ENCODE measurements at places on chromosomes 6 and 20. TPM values are rescaled to one million over a fixed set of nuclear protein-coding genes. Genes with fewer than 3 reads are reported as not detected.

GRCh38 chr20:46581391-46581790, 30.9 kb upstream of the OCSTAMP start:
- no peak for DNase-seq

GRCh38 chr6:47804821-47805220, 23.0 kb downstream of the OPN5 start:
- no peak for DNase-seq

DNA sequence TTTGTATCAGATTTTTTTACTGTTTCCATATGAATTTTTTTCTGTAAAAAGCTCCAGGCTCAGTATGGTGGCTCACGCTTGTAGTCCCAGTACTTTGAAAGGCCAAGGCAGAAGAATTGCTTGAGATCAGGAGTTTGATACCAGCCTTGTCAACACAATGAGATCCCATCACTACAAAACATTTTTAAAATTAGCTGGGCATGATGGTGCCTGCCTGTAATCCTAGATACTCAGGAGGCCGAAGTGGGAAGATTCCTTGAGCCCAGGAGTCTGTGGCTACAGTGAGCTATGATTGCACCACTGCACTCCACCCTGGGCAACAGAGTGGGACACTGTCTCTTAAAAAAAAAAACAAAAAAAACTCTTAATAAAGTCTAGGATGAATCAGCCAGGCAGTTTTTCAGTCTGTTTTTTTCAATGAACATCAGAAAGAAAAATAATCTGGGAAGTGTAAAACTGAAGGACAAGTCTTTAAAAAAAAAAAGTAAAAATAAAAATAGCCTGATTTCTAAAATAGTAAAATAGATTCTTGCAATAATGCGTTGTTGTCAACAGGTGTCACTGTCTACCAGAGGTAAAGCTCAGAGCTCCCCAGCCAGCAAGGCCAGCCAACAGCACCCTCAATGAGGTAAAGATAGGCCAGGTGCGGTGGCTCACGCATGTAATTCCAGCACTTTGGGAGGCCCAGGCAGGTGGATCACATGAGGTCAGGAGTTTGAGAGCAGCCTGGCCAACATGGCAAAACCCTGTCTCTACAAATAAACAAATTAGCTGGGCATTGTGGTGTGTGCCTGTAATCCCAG, 9.3 kb upstream of the ATG5 start:
- DNase-seq: peak; percentile 51

The LAMA4 gene
- total RNA-seq: 54.7 TPM

DNA sequence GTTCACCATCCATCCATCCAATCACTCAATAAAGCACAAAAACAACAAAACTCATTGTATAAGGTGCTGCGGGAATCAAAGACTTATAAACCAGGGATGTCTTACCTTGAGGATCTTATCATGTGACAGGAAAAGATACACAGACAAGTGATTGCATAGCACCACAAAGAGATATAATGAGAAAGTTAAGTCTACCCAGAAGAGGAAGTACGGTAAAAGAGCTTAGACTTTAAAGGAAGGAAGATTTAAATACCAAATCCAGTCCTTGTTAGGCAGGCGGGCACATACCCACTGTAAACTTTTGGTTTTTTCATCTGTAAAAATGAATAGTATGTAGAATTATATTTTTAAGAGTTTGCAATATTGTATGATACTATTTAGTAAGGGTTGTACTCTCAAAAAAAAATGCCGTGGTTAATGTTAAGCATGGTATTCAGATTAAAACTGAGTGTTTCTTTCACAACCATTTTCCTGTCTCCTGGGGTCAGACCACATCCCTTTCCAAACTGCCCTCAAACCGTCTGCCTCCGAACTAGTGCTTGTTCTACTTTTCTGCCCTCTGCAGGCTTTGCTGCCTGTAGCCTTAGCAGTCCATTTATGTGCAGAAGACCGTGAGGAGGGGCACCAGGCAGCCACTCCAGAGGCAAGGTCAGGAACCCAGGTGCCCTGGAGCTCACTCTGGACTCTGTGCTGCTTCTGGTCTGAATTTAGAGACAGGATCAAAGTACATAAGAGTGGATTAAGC, 179.5 kb upstream of the SYNDIG1 start:
- DNase-seq: no peak

DNA sequence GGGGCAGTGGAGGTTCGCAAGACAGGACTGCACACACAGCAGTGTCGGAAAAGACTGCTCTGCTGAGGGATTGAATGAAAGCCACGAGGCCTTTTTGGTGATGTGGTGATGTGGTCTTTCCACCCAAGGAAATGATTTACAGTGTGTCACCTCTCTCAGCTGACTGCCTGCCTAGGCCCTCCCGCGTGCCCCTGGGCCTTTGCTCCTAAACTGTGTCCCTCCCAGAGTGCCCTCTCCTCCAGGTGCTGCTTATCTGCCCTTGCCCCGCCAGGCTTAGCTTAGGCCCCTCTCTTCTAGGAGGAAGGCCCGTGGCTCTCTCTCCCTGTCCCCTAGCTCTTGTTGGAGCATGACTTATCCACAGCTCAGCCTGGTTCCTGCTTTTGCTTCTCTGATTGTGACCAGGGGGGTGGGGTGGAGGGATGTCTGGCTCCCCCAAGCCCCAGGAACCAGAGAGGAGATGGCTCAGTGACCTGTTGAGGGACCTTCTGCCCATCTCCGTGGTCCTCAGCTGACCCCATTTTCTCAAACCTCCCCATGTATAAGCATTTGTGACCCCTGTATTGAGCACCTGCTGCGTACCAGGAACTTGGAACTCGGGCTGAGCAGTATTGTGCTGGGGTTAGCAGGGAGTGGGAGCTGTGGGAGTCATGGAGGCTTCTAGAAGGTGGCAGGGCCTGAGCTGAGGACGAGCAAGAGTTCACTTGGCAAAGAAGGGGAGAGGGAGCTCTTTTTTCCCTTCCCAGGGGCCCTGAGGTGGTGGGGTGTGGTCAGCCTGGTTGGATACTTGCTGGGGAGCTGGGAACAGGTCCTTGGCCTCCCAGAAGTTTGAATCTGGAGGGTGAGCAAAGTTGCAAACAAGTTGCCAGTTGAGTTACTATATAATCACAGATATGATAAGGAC, 2.2 kb downstream of the SRC start:
- peak; percentile 37 for DNase-seq

DNA sequence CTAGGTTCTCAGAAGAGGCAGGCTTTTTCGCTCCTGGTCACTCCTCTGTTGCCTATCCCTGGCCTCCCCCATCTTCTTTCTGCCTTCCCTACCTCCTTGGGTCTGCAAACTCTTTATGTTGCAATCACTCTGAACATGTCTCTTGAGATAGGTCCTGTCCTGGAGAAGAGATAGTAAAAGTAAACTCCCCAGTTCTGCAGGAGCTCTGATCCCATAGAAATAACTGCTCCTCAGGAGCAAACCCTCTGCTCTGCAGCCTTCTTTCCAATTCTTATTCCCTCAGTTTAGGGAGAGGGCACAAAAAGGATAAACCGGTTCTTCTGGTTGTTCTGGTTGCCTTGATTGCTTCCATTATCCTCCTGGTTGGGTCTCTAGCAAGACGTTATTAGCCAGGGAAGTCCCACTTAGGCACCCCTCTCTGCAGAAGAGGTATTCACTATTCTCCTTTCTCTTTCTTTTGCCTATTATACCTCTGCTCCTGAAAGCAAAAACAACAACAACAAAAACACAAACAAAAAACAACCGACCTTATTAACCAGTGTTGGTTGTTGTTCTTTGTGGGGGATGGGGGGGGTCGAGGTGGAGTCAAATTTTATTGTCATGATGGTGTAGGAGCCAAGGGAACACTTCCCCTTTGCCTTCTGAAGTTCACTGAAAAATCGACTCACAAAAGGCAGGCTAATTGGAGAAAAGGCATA, 973 bp downstream of the TRIM38 start:
- DNase-seq: no peak

DNA sequence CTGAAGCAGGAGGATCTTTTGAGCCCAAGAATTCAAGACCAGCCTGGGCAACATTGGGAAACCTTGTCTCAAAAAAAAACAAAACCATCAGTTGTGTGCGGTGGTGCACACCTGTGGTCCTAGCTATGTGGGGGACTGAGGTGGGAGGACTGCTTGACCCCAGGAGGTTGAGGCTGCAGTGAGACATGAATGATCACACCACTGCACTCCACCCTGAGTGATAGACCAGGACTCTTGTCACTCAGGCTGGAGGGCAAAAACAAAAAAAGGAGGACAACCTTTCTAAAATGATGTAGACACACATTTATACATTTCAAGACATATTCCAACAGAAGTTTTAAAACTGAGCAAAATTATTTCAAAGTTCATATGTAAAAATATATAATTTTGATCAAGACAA, 45.1 kb downstream of the NOL7 start:
- no peak for DNase-seq

GRCh38 chr6:32177183-32177787, 920 bp upstream of the RNF5 start:
- no peak for DNase-seq

- no peak for DNase-seq
These were observed 323.9 kb downstream of the LAMA2 start for GRCh38 chr6:129206821-129207220.

The MROH8 gene
- 3.1 TPM for total RNA-seq

The MDFI gene
- total RNA-seq: 36.7 TPM

The SLC25A27 gene
- 25.1 TPM for total RNA-seq

- no peak for DNase-seq
These were observed 6.1 kb upstream of the LEMD2 start for GRCh38 chr6:33794910-33795623.

DNA sequence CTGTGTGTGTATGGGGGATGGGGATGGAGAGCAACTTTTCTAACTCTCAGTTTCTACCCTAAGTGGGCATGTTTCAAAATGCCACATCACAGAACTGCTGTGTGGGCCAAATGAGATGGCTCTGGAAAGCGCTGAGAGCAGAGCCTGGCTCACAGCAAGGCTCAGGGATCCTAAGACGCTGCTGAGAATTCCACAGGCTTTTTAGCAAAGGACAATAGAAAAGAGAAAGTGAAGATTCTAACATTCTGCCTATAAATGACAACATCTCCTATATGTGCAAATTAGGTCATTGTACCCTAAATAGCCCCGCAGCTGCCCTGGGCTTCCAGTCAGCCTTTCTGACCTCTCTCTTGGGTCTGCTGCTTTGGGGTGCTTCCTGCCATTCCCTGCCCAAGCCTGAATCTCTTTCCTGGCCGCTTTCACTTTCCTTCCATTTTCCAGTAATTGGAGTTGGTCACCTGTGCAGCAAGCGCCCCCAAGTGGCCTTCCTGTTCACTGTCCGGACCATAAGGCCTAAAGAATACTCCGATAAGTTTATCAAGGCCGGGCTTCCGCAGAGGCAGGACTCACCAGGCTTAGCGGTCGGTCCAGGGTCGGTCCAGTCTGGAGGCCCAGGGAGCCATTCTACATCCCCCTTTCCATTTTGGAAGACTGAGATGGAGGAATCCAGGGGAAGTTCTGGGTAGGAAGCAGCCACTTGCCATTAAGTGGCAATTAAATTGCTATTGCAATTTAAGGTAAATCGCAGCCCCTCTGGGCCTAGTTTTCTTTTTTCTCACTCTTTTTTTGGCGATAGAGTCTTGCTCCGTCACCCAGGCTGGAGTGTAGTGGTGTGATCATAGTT, 6.7 kb upstream of the DDR1 start:
- DNase-seq: peak; percentile 92

The OR2H1 gene
- total RNA-seq: not detected

The GLP1R gene
- 0.36 TPM for total RNA-seq

DNA sequence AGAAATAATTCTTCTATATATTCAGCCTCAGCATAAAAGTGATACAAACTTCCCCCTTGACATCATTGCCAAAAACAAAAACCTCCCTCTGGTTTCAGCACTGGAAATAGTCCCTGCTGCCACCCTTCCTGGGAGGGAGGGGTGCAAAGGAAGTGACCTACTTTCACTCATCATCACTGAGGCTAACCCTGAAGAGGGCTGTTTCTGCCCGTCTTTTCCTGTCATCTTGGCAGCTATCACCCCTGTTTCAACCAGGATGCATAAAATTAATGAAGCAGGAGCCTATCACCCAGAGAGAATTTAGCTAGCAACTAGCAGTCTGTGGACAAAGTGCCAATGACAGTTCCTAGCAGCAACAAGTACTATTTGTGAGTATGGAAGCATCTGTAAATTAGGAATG, 397.8 kb downstream of the LAMA2 start:
- DNase-seq: no peak

The CSNK2B gene
- total RNA-seq: 149 TPM

DNA sequence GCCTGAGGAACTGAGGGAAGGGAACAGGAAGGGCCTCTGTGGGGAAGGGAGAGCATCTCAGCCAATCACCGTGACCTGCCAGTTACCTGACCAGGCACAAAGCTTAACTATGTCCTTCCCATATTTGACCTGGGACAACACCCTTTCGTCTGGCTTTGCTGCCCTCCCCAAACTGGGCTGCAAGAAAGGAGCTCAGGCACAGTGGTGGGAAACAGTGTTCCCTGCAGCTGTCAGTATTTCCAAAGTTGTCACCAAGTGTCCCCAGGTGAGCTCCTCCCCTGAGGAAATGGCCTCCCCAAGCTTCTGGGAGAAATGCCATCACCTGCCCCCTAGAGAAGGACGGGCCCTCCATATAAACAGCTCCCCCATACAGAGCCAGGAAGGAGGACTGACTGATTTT, 17.9 kb downstream of the NCR2 start:
- DNase-seq: no peak

- DNase-seq: peak; percentile 67
These were observed 9.4 kb downstream of the SERPINB6 start for GRCh38 chr6:2962004-2962403.

- DNase-seq: no peak
These were observed 164.1 kb downstream of the FRK start for GRCh38 chr6:115896538-115897129.

DNA sequence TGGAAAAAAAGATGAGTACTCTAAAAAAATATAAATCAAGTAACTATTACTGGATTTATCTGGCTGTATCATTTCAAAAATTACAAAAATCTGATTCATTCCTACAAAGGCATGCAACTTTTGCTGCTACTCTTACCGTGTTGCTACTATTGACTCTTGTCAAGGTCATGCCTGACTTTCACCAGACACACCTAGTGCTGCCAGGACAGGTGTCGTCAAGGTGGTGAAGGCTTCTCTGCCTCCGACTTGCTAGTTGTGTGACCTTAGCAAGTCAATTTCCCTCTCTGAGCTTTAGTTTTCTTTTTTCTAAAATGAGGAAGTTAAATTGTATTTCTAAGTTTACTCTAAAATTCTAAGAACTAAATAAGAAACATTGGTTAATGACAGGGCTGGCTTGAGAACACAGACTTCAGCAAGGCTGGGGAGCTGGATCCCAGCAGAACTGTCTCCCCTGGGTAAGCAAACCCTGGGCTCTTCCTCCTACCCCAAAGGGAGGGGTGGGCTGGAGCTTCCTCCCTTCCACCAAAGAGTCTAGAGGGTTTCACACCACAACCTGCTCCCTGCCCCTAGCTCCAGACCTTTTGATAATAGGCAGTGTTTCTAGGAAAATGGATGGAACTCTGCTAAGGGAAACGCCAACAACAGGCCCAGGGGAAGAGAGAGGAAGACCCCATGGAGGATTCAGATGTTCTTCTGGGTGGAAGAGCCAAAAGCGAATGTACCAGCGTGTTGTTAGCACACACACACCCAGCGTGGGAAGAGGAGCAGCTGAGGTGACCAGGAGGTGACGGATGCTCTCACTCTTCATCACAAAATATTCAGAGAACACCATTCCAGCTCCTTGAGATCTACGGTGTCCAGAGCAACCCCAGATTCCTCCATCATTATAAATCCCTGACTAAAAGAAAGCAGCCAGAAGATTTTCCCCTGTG, 47.9 kb upstream of the CITED2 start:
- no peak for DNase-seq
